ENCODE measurements at places on chromosomes 4 and X. TPM values are rescaled to one million over a fixed set of nuclear protein-coding genes. Genes with fewer than 3 reads are reported as not detected.

PUDP gene
- total RNA-seq: 20.8 TPM

F8A2 gene
- not detected for total RNA-seq

PHKA1 gene
- 16.6 TPM for total RNA-seq

RAB41 gene
- total RNA-seq: not detected

GABRA4 gene
- 0.21 TPM for total RNA-seq

SRPX2 gene
- total RNA-seq: 30.4 TPM

RENBP gene
- total RNA-seq: 5.2 TPM

EXOC1L gene
- not detected for total RNA-seq

FHIP1A gene
- 66.0 TPM for total RNA-seq

TCP11X2 gene
- not detected for total RNA-seq

PAGE2 gene
- total RNA-seq: not detected

GDPD2 gene
- 1.5 TPM for total RNA-seq

CPE gene
- total RNA-seq: 147 TPM

DUSP21 gene
- not detected for total RNA-seq

SPANXN3 gene
- total RNA-seq: not detected

Measured in tongue (tissue), 3 donors.